Stimulated activated CD4-positive, alpha-beta T cell treated with anti-CD3 and anti-CD28 coated beads, Interleukin-4, amount 100 ng/mL, for 4 hours (primary cell): ENCODE measurements at places on chromosomes 5 and 9.

DNA sequence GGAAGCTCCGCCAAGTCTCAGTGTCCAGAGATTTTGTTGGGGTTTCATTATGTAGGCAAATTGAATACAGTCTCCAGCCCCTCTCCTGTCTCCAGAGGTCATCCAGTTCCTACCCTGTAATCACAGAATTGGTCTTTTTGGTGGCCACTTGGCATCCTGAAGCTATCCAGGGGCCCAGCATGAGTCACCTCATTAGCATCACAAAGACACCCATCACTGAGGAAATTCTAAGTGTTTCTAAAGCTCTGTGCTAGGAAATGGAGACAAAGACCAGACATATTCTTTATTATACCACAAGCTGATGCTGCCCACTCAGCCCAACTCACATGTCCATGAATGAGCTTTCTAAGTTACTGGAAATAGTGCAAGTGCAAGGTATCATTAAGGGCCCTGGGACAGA is 229.9 kb downstream of the DOCK8 start:
- DNase-seq, result no peak

DNA sequence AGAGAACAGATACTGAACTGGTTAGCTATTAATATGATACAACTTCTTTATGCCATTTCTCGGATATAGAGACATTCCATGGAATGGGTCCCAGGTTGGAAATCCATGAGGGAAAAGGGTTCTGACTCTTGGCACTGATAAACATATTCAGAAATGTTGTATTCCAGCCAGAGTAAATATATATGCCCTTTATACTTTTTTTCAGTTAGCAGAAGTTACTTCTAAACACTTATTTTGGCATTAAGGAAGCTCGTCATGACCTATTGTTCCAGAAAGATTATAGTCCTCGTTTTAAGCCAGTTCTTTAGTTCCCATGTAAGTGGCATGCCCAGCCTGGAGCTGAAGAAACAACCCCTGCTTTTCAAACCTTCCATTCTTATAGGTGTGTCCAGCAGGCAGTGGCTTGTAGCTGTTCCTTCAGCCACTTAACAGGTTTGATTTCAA is 181.6 kb downstream of the CD180 start:
- DNase-seq, result no peak

DNA sequence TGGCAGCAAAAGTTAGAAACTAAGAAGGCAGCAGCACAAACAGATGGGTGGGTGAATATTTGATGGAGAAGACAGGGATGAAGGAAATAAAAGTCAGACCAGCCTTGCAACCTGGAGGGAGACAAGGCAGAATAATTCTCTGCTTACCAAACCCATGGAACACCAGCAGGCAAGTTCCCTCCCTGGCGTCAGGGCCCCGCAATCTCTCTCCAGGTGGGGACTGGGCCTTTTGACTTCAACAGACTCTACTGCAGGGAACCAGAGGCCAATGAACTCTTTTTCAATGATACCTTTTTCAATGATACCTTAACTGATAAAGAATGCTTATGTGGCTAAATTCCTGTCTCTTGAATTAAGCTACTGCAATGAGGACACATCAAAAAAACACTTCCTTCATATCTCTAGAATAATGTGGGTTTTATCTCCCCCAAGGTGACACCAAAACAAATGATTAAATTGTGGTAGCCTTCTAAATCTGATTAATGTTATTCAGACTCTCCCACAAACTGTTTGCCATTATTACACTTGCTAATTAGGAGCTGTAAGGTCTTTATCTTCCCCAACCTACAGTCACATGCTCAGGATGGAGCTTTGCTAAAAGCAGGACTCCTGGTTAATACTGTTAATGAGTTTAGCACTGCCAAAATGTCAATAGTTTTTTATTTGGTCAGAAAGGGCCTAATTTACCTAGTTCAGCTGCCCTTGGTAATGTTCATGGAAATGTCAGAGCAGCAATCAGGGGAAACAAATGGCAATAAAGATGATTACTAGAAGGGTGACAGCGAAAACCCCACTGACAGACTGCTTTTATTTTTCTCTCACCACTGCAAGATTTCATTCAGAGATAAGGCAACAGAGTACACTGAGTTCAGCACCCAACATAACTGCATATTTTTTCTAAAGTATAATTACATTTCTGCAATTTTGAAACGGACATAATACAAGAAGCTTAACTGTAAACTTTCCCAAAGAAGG is 165.5 kb downstream of the TSSK1B start:
- no peak for DNase-seq

DNA sequence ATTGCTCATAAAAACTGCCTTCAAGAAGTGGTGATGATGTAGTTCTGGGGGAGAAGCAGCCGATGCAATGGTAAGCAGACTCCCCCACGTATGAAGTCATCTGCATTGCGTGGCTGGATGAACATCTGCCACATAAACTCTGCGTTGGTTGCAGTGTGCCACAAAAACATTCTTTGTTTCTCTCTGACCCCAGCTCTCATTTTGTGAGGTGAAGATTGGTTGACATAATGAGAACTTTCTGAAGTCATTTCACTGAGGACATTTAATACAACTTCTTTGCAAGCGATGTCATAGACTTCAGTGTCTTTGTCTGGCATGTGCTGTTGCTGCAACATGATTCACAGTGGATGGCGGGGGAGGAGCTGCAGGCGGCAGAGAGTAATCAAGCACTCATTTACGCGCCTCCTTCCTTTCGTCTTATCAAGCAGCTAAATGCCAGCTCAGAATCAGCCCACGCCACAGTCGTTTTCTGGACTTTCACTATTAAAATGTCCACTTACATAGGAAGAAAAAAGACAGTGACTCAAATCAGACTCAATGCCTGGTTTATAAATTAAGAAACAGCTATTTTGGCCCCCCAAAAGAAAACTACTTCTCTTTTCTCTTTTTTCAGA is 91.5 kb upstream of the NFIL3 start:
- DNase-seq, result no peak
